ENCODE measurements at places on chromosomes 11 and 22. TPM values are rescaled to one million over a fixed set of nuclear protein-coding genes. Genes with fewer than 3 reads are reported as not detected.
A peak's percentile ranks its signal among the peaks of the same experiment; 100 is the strongest.

Gene INS
- not detected for total RNA-seq

DNA sequence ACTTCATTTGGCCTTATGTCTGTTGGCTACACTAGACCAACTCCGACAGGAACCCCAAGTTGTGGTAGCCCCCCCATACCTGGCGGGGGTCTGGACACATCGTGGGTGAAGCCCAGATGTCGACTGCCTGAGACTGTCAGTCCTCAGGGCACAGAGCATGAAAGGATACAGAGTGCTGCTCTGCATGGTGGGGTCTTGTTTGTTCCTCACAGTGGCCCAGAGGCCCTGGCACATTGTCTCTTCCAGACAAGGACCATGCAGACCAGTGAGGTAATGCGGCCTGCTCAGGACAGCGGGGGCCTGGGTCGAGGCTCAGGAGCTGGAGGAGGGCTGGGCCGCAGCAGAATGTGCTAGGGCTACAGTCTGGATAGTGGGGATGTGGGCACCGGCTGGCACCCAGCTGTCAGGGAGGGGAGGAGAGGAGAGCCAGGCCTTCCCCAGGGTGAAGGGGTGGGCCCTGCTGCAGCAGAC, 14.6 kb downstream of the CAPN5 start:
- no peak for DNase-seq
- no peak overlapping the region for H3K4me3 ChIP-seq
- H3K27me3 ChIP-seq, result peaks cover 9% of the 10 kb centered on the region
- peak overlapping the region; percentile 96 for H3K27ac ChIP-seq

Gene BTG4
- 0.31 TPM for total RNA-seq

Gene TNNI2
- total RNA-seq, result 0.67 TPM

DNA sequence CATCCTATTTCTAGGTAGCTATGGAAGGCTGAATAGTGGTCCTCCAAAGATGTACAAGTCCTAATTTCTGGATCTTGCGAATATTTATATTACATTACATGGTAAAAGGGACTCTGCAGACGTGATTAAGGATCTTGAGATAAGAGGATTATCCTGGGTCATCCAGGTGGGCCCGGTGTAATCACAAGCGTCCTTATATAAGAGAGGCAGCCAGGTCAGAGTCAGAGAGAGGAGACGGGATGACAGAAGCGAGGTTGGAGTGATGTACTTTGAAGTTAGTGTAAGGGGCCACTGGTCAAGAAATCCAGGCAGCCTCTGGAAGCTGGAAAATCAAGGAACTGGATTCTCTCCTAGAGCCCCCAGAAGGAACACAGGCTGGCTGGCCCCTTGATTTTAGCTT, 70.1 kb upstream of the MYOD1 start:
- no peaks in the 10 kb centered on the region for H3K36me3 ChIP-seq
- peaks cover 3% of the 10 kb centered on the region for H3K4me1 ChIP-seq
- DNase-seq, result no peak
- H3K27ac ChIP-seq, result no peak overlapping the region

DNA sequence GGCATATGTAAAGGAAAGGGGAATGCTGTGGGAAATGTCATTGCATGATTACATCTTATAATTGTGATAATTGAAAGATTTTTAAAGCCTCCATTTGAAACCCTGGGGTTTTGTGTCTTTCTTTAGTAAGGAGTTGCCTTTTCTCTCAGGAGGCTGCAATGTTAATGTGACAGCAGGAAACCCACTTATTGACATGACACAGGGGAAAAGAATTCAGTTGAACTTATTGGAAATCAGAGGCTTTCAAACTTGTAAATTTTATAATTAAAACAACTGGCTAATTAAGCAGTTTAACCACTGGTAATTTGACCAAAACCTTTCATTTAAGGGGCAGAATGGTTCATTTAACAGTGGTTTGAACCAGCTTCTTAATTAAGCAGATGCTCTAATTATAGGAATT, 31.2 kb downstream of the MRPL48 start:
- DNase-seq, result no peak
- H3K27me3 ChIP-seq, result no peaks in the 10 kb centered on the region
- H3K4me3 ChIP-seq, result no peak overlapping the region
- no peak overlapping the region for H3K27ac ChIP-seq
- H3K36me3 ChIP-seq, result no peaks in the 10 kb centered on the region

GRCh38 chr22:30547188-30547587, 647 bp upstream of the SEC14L6 start:
- peaks cover 3% of the 10 kb centered on the region for H3K4me1 ChIP-seq
- peaks cover 24% of the 10 kb centered on the region for H3K27me3 ChIP-seq
- no peak overlapping the region for H3K4me3 ChIP-seq
- DNase-seq, result no peak
- no peak overlapping the region for H3K27ac ChIP-seq
- H3K36me3 ChIP-seq, result no peaks in the 10 kb centered on the region

- H3K36me3 ChIP-seq, result no peaks in the 10 kb centered on the region
- no peak for DNase-seq
- H3K27me3 ChIP-seq, result peaks cover 9% of the 10 kb centered on the region
- H3K4me3 ChIP-seq, result no peak overlapping the region
- peaks cover 5% of the 10 kb centered on the region for H3K4me1 ChIP-seq
Observed at GRCh38 chr22:17167486-17167885, 8.4 kb upstream of the HDHD5 start.

Gene CHST1
- not detected for total RNA-seq

GRCh38 chr11:58726737-58727414, 4.9 kb downstream of the GLYAT start:
- no peak for DNase-seq
- peak overlapping the region; percentile 54 for H3K27ac ChIP-seq
- H3K27me3 ChIP-seq, result no peaks in the 10 kb centered on the region
- peaks cover 2% of the 10 kb centered on the region for H3K36me3 ChIP-seq
- H3K4me3 ChIP-seq, result peak overlapping the region; percentile 0

Gene SLC1A2
- not detected for total RNA-seq

DNA sequence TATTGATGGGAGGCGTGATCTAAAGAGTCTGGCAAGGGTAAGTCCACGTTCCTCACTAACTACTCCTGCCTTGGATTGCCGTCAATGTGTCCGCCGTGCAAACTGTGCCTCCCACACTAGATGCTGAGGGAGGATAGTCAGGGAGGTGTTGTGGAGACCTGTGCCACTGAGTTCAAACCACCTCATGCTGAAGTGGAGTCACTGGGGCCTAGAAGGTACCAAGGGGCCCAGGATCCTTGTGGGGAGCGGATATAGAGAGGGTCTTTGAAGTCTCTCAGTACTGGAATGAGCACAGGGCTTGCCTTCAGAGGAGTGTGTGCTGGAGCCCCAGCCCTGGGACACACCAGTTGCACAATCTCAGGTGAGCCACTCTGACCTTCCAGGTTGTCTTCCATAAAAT, 27.1 kb upstream of the TMPRSS4 start:
- H3K36me3 ChIP-seq, result peaks cover under 1% of the 10 kb centered on the region
- no peaks in the 10 kb centered on the region for H3K27me3 ChIP-seq
- H3K4me3 ChIP-seq, result peak overlapping the region; percentile 33

Gene STK33
- 2.1 TPM for total RNA-seq

Gene TMEM132A
- 1.3 TPM for total RNA-seq

GRCh38 chr22:36385491-36386350, 2.0 kb downstream of the MYH9 start:
- no peaks in the 10 kb centered on the region for H3K27me3 ChIP-seq
- H3K27ac ChIP-seq, result peak overlapping the region; percentile 94
- peak; percentile 41 for DNase-seq

GRCh38 chr11:134536677-134537076, 124.6 kb upstream of the B3GAT1 start:
- peaks cover 23% of the 10 kb centered on the region for H3K27me3 ChIP-seq
- DNase-seq, result peak; percentile 18
- H3K36me3 ChIP-seq, result no peaks in the 10 kb centered on the region
- H3K4me1 ChIP-seq, result peaks cover 6% of the 10 kb centered on the region

DNA sequence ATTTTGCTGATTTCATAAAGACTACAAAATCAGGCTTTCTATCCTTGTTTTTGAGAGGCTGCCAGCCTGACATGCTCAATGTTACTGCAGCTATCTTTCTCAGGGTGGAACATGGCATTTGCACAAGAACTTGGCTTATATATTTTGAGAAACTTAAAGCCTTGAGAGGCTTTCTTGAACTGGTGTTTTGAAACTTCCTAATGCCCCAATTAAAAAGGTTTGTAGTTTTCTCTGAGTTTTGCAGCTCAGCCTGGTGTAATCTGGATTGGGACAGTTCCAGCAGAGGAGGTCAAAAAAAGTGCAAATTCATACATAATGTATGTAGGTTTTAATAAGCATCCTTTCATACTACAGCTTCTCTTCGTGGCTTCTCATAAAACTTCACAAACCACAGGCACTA, 223.4 kb downstream of the FAM76B start:
- DNase-seq, result no peak
- H3K4me1 ChIP-seq, result peaks cover 1% of the 10 kb centered on the region
- no peak overlapping the region for H3K4me3 ChIP-seq
- H3K27me3 ChIP-seq, result peaks cover 3% of the 10 kb centered on the region
- peaks cover 12% of the 10 kb centered on the region for H3K36me3 ChIP-seq
- H3K27ac ChIP-seq, result no peak overlapping the region

DNA sequence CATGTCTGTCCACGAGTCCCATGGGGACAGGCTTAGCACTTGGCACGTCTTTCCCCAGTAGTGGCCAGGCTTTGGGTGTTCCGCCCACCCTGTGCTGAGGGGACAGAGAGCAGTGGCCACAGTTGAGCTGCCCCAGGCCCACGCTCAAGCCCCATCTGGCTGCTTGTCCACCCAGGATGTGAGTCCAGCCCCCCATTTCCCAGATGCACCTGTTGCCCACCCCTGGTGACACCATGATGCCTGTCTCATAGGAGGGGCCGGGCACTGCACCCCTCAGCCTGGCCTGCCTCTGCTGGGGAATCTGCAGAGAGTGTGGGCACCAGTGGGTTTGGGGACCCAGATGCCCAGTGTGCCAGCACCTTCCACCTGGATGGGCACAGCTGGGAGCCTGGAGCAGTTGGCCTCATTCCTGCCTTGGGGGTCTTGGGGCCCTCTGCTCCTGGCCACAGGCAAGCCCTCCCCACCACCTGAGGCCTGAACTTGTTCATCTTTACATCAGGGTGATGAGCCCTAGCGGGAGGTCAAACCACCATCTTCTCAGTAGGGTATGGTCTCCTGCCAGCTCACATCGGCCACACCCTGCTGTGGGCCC, 5.7 kb downstream of the SIGIRR start:
- H3K4me1 ChIP-seq, result peaks cover 11% of the 10 kb centered on the region
- no peak overlapping the region for H3K4me3 ChIP-seq
- H3K27me3 ChIP-seq, result no peaks in the 10 kb centered on the region
- H3K27ac ChIP-seq, result no peak overlapping the region

DNA sequence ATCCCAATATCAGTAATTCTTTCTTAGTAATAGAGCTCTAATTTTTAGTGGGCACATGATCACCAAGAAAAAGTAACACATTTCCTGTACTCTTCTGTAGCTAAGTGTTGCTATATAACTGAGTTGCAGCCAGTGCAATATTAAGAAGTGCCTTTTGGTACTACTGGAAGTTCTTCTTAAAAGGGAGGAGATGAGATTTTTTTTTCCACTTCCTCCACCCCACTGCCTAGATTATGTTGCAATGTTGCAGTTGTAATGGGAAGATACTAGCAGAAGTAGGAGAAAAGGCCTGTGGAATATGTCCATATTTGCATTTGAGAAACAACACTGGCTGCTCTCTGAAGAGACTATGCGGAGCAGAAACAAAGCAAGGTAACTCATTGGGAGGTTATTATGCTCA, 280.6 kb upstream of the ANO5 start:
- H3K27ac ChIP-seq, result no peak overlapping the region
- H3K27me3 ChIP-seq, result no peaks in the 10 kb centered on the region
- no peak overlapping the region for H3K4me3 ChIP-seq
- no peak for DNase-seq
- H3K36me3 ChIP-seq, result no peaks in the 10 kb centered on the region

- no peaks in the 10 kb centered on the region for H3K27me3 ChIP-seq
- peaks cover 7% of the 10 kb centered on the region for H3K36me3 ChIP-seq
- peak; percentile 85 for DNase-seq
- H3K4me3 ChIP-seq, result peak within 1 kb of the TSS; percentile 97
- peak within 1 kb of the TSS; percentile 99 for H3K27ac ChIP-seq
Observed at GRCh38 chr22:37686002-37686982, at the start of gene NOL12. NOL12 (plus strand) TSS chr22:37686343; CDS start chr22:37686393, 50 bp downstream.

Gene OR51B5
- total RNA-seq, result not detected

- no peak overlapping the region for H3K4me3 ChIP-seq
- peaks cover 3% of the 10 kb centered on the region for H3K27me3 ChIP-seq
- no peak for DNase-seq
- H3K27ac ChIP-seq, result no peak overlapping the region
- H3K36me3 ChIP-seq, result no peaks in the 10 kb centered on the region
Observed at GRCh38 chr11:62461740-62462507, 43.1 kb downstream of the SCGB1A1 start.

GRCh38 chr11:102527041-102527440, 3.5 kb downstream of the MMP7 start:
- no peak overlapping the region for H3K27ac ChIP-seq
- peaks cover 4% of the 10 kb centered on the region for H3K27me3 ChIP-seq
- peaks cover 6% of the 10 kb centered on the region for H3K4me1 ChIP-seq
- no peak overlapping the region for H3K4me3 ChIP-seq
- DNase-seq, result no peak

DNA sequence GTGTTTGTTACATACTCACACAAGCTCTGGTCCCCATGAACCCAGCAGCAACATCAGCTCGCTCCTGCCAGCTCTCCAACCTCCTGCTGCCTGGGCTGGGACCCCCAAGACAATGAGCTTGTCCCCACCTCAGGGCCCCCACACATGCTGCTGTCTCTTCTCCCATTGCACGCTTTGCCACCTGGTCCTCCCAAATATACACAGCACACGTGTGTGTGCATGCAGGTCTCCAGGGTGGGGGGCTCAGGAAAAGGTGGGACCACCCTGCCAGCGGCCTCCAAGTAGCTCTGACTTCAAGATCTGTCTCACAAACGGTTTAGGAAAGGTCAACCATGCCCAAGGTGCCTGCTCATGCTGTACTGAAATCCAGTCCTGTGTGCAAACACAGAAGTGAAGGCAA, 68.1 kb upstream of the CCND1 start:
- peaks cover 31% of the 10 kb centered on the region for H3K27me3 ChIP-seq
- no peak overlapping the region for H3K27ac ChIP-seq
- H3K36me3 ChIP-seq, result no peaks in the 10 kb centered on the region
- no peaks in the 10 kb centered on the region for H3K4me1 ChIP-seq

DNA sequence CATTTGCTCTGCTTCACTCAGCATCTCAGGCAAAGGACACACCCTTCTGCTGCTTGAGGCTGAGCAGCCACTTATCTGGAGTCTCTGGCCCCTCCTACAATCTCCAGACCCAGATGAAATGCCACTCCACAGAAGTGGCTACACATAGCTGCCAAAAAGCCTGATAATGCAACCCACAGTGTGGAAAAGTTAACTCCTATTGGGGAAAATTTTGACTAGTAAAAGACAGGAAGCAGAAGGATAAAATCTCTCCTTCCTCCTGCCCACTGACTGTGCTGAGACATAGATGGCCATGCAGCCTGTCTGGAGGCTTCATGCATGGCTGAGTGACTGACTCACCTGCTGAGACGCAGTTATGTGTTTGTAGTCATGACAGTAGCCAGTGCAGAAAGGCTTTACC, 92.3 kb upstream of the TEAD1 start:
- H3K27me3 ChIP-seq, result peaks cover 18% of the 10 kb centered on the region
- no peaks in the 10 kb centered on the region for H3K4me1 ChIP-seq
- H3K4me3 ChIP-seq, result no peak overlapping the region
- no peaks in the 10 kb centered on the region for H3K36me3 ChIP-seq

All from activated naive CD8-positive, alpha-beta T cell treated with anti-CD3 and anti-CD28 coated beads, Interleukin-2, amount 10 ng/mL, durations not matched to agents 7 days and 5 days (primary cell).